Fibroblast of the conjunctiva (primary cell): ENCODE measurements at places on chromosomes 5 and 9.

- DNase-seq = no peak
Measured at GRCh38 chr9:27125936-27126335, 16.9 kb downstream of the TEK start.

- DNase-seq = no peak
Measured at GRCh38 chr5:113147537-113147936, 170.9 kb downstream of the DCP2 start.

DNA sequence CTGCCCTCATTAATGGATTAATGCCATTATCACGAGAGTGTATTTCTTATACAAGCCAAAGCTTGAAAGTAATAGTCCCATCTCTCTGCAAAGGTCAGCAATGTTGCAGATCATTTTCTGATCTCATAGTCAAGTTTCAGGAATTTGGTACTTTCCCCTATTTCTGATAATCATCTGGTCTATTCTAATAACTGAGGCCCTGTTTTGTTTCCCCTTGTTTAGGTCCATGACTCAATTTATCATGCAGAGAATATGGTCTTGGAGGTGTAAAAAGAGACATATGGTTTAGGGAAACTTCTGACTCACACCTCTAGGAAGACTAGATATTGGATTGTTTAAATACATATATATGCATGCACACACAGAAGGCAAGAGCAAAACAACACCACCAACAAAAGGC is 339.3 kb upstream of the NUDT12 start:
- DNase-seq = no peak

GRCh38 chr5:74415695-74416102 is 224.8 kb downstream of the ENC1 start:
- no peak for DNase-seq

DNA sequence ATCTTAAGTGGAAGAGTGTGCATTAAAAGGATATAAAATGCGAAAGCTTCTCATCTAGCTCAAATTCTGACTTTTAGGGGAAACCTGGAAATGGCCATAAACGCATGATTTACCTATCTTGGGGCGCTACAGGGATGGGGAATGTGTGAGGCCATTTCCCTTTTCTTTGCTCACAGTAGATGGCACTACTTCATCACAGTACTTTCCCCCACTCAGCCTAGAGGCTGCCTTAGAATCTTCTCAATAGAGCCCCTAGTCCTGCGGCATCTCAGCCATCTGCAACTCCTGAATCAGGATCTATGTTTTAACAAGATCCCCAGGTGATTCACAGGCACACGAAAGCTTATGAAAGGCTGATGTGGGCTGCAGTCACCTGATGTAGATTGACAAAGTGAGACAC is 110.8 kb downstream of the LHFPL2 start:
- DNase-seq = no peak

DNA sequence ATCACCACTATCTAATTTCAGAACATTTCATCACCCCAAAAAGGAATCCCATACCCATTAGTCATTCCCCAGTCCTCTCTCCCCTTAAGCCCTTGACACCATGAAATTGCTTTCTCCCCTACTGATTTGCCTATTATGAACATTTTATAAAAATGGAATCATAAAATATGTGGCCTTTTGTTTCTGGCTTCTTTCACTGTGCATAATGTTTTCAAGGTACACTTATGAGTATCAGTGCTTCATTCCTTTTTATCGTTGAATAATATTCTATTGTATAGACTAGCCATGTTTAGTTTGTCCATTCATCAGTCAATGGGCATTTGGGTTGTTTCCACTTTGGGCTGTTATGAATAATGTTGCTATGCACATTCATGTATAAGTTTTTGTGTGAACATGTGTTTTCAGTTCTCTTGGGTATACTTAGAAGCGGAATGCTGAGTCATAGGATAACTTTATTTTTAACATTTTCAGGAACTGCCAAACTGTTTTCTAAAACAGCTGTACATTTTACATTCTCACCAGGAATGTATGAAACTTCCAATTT is 40.4 kb upstream of the FGF1 start:
- peak; percentile 95 for DNase-seq

DNA sequence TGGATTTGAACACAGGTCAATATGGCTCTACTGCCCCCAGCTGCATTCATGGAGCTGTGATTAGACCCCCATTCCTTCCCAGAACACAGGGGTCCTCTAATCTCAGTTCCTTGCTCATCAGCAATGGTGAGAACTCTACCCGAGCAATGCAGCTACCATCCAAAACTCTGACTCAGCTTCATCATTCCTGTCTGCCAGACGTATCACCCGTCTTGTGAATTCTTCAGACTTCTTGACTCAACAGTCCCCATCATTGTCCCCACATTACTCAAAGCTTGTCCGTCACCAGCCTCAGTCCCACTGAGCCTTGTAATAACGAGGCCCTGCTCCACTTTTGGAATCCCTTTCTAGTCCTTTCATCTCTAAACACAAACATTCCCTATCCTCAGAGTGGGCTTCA is 36.3 kb upstream of the STX17 start:
- no peak for DNase-seq

GRCh38 chr5:66596636-66597182 is 516 bp downstream of the MAST4 start:
- no peak for DNase-seq

GRCh38 chr5:95840956-95841705 is 18.6 kb upstream of the GLRX start:
- no peak for DNase-seq

DNA sequence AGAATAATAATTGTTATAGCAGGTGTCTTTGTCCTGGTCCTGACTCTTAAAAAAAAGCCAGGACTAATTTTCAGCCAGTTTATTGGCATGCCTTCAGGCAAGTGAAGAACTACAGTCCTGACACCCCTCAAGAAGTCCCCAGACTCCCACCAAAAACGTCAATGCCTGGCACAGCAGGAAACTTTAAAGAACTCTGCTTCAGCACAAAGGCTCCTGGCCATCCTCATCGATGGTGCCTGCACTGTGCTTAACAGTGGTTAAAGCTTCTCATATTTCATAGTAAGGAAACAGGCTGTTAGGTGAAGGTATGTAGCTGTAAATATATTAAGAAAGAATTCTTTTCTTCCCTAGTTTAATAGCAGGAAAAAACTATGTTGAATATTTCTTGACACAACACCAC is 280.1 kb upstream of the PUM3 start:
- no peak for DNase-seq

GRCh38 chr5:2147504-2148311 is 265.0 kb upstream of the IRX4 start:
- DNase-seq = no peak

- DNase-seq = no peak
Measured at GRCh38 chr5:58847041-58847440, 264.2 kb downstream of the RAB3C start.

- DNase-seq = no peak
Measured at GRCh38 chr5:112161392-112161748, 257.7 kb downstream of the EPB41L4A start.

- no peak for DNase-seq
Measured at GRCh38 chr5:113034182-113034773, 57.7 kb downstream of the DCP2 start.

DNA sequence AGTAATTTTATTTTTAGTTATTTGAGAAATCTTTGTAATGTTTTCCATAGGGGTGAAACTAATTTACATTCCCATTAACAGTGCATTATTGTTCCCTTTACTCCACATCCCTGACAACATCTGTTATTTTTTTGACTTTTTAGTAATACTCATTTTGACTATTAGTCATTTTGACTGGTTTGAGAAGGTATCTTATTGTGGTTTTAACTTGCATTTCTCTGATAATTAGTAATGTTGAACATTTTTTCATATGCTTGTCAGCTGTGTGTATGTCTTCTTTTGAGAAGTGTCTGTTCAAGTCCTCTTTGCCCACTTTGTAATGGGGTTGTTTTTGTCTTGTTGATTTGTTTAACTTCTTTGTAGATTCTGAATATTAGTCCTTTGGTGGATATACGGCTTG is 27.5 kb downstream of the CCDC152 start:
- no peak for DNase-seq

- no peak for DNase-seq
Measured at GRCh38 chr5:5383461-5383860, 39.0 kb upstream of the ICE1 start.

DNA sequence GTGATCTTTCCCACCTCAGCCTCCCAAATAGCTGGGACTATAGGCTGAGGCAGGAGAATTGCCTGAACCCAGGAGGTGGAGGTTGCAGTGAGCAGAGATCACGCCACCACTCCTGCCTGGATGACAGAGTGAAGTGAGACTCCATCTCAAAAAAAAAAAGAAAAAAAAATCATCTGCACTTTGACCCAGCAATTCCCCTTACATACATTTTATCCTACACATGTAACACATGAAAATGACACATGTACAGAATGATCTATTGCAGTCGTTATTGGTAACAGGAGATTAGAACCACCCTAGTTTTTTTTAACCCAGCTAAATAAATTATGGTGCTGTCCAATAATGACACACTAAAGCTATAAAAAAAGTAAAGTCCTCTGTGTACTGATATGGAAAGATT is 14.2 kb downstream of the RUFY1 start:
- no peak for DNase-seq

DNA sequence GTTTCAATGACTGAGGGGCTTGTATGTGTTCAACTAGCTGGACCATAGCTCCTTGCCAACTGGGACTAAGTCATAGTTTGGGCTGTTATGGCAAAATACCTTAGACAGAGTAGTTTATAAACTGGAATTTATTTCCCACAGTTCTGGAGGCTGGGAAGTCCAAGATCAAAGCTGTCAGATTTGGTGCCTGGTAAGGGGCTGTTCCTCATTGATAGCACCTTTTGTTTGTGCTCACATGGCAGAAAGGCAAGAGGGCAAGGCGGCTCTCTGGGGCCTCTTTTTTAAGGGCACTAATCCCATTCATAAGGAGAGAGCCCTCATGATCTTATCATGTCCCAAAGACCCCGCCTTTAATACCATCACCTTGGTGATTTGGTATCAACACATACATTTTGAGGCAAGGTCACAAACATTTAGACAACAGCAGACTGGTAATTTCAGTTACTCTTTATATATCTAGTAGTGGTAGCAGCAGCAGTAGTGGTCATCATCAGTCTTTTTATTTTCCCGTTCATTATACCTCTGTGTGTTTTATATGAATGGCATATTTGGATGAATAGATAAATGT is 477.0 kb downstream of the CCDC171 start:
- DNase-seq = no peak

- DNase-seq = no peak
Measured at GRCh38 chr9:133759146-133759900, 21.2 kb upstream of the SARDH start.
